SJSA1 (cell line): ENCODE measurements at places on chromosomes 16 and 17. TPM values are rescaled to one million over a fixed set of nuclear protein-coding genes. Genes with fewer than 3 reads are reported as not detected.
A peak's percentile ranks its signal among the peaks of the same experiment; 100 is the strongest.

Gene C1QL1
- total RNA-seq = 5.2 TPM in 1 of 2 replicates, not detected in the other

Gene PPY
- total RNA-seq = not detected in 2 replicates

GRCh38 chr17:80740141-80740540 lies 195.5 kb downstream of the RPTOR start:
- DNase-seq = no peak

DNA sequence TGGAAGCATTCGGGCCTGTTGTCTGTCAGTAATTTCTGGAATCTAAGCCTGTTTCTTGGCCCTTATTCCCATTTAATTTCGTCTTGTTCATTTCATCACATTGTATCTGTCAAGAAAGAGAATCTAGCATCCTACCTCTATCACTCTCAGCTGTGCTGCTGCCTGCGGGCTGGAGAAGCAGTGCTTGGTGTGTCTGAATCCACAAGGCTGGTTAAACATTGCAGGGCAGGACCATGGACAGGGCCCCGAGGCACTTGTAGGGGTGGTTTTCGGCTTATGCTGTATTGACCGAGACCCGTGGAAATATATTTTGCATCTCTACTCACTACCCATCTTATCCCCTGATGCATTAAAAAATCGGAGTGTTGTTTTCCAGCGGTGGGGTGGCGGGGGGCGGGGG lies 3.1 kb downstream of the RAB11FIP4 start:
- peak; percentile 68 for DNase-seq

DNA sequence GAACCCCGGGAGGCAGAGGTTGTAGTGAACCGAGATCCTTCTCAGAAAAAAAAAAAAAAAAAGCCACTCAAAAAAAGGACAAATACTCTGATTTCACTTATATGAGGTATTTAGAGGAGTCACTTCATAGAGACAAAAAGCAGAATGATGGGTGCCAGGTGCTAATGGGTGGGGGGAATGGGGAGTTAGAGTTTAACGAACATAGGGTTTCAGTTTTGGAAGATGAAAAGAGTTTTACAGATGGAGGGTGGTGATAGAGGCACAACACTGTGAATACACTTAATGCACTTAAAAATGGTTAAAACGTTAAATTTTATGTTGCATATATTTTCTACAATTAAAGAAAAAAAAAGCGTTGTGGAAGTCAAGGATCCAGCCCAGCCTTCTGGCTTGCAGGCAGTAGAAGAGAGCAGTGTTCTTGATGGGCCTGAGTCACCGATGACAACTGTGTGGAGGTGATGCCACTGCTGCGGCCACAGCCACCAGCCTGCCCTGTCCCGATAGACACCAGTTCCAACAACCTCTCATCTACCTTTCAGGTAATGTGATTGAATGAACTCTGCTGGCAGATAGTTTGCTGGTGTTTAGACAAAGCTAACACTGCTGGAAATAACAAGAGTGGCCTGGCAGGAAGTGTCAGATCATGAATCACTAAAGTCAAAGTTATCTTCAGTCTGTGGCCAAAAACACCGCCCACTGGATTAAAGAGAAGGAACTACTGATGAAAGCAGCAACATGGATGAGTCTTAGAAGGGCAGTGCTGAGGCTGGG lies 49.9 kb upstream of the COX10 start:
- DNase-seq = no peak

DNA sequence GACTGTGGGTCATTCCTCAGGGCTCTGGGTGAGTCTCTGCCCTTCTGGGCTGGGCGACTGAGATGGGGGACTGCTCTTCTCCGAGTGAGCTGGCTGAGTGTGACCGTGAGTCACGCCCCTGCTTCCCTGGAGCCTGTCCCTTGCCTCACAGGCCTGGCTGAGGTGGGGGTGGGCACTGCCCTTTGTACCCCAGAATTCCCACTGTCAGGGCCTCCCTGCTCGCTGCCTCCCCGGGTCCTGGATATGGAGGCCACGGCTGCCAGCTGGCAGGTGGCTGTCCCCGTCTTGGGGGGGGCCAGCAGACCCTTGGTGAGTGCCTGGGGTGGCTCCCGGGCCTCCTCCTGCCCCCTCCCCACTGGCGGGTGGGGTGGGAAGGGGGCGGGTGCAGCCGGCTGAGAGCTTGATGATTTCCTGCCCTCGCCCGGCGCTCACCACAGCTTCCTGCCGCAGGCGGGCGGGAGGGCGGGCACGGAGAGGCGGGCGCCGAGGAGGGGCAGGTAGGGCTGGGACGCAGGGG lies at the start of gene LAT:
LAT (plus strand) TSS at position 434 of the 517 bp plus-strand sequence. CDS start 366 bp downstream, outside the sequence.
- no peak for DNase-seq

Gene LDHD
- 0.06 and 0.24 TPM in 2 replicates for total RNA-seq

Gene NEUROD2
- total RNA-seq = not detected in 2 replicates

Gene SYT17
- 0.29 and 0.88 TPM in 2 replicates for total RNA-seq

Gene MMP2
- 231 and 305 TPM in 2 replicates for total RNA-seq
